ENCODE measurements at places on chromosomes 3 and 15.

GRCh38 chr3:42937334-42937733 lies 31.4 kb downstream of the ZNF662 start:
- DNase-seq = no peak

DNA sequence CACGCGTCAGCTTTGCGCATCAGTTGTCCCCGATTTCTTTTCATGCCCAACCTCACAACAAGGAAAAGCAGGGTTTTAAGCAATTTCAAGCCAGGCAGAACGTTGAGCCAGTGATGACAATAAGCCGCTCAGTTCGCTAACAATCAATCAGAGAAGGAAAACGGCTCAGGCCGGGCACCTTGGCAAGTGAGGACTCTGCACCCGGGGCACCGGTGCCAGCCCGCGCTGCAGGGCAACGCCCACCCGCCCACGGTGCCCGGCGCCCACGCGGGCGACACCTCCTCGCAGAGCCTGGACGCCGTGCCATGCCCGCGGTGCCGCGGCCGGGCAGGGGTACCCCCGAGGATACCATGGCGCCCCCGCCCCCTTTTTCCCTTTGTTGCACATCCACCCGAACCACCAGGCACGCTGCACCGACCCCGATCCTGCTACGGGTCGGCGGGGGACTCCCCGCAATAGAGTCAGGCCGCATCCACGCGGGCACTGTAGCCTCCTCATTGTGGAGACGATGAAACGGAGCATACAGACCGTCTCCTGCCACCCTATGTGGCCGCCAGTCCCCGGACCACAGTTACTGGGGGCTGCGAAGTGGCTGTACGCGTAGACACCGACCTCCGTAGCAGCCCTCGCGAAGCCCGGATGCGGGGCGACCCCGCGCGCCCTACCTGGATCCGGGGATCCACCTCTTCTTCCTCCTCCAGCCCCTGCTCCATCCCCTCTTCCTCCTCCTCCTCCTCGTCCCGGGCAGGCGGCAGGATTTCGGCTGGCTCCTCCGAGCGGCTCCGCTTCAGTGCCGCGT lies 581 bp downstream of the SH3BP5 start:
- DNase-seq = peak; percentile 25

DNA sequence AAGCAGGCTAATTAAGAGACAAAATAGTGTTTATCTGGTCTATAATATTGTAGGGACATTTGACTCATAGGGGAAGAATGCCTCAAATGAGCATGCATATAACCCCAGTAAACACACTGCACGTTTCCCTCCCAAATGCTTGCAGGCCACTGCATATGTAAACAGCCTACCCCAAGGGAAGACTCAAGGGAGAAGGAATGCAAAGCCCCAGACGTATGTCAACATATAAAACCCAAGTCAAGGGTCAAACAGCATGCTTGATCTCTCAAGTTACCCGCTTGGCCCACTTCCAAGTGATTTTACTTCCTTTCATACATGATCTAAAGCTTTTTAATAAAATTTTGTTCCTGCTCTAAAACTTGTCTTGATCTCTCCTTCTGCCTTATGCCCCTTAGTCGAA lies 1090.0 kb downstream of the OTOL1 start:
- peak; percentile 14 for DNase-seq

DNA sequence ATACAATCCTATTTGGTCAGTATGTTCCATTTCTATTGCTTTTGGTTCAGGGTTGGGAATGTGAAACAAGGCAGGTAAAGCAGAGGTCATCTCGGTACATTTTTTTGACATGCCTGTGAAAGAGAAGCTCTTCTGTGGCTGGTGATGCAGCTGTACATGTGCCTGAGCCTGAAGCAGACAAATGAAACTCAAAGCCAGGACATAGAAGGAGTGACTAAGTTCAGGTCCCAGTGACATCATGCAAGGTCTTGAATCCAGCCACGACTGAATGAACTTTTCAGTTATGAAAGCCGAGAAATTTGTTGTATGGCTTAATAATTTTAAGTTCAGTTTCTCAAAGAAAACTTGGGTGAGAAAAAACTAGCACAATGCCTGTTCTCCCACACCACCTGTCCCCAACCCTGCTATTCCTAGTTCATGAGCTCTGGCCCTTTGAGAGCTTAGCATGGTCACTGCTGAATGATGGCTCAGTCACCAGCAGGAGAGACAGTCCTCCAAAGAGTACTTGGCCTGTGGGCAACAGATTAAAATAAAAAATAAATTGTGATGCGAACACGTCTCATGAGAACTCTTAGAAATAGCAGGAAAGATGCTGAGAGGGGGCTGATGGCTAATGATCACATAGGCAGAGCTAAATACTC lies 600.2 kb upstream of the GRM7 start:
- no peak for DNase-seq

DNA sequence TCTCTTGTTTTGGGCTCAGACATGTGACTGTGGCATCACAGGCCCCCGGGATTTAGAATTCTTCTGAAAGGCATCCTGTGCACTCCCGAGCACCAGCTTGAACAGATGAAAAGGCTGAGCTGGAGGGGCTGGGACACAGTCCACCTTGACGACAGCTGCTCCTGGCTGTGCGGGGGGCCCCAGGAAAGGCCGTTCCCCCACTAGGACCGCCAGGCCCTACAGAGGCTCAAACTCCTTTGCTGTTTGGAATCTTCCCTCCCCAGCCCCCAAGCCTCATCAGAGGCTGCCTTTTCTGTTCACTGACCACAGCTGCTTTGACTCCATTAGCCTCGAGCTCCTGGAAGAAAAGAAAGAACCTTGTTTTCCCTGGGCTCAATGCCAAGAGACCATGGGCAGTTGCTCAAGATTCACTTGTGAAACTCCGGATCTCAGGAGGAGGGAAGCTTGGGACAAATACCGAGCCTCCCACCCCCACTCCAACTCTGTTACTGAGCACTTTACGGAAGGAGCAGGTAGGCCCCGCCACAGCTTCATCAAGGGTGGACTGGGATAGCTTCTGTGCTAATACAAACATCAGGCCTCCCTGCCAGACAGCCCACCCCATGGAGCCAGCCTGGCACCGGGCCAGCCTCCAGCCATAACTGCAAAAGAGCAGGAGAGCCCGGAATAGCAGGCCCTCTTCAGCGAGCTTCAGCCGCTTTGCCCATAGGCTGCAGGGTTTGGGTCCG lies 15.7 kb downstream of the CIDEC start:
- DNase-seq = peak; percentile 61

DNA sequence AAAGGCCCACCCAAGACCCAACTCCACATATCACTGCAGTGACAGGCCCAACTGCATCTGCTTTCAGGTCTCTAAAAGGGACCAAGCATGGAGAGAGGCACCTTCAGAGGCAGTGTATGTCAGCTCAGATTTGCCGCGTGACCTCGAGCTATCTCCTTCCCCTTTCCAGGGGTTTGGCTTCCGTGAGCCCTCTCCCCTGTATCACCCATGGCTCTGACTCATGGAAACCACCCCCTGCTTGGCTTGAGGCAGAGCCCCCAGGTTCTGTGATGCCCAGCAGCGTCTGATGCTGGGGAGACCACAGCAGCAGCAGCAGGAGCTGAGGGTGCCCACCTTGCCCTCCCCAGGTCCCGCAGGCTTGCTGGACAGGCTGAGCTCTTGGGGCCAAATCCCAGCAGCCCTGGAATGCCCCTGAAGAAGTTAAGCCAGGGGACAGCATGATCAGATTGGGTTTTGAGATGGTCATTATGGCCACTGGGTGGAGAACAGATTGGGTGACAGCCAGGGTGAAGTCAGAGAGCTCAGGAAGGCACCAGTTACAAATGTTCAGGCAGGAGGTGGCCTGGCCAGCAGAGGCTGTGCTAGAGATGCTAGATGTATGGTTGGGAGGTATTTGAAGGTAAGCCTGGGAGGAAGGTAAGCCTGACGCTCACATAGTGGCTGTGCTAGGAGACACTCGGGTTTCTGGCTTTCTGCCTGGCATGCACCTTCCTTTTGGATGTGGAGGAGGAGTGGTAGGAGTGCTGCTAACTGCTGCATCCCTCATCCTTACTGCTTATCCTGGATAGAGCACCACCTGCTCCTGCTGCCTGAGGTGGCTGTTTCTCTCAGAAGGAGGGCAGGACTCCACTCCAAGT lies 42.9 kb downstream of the FGD5 start:
- DNase-seq = no peak

GRCh38 chr15:96355568-96356187 lies 25.2 kb downstream of the NR2F2 start:
- no peak for DNase-seq

DNA sequence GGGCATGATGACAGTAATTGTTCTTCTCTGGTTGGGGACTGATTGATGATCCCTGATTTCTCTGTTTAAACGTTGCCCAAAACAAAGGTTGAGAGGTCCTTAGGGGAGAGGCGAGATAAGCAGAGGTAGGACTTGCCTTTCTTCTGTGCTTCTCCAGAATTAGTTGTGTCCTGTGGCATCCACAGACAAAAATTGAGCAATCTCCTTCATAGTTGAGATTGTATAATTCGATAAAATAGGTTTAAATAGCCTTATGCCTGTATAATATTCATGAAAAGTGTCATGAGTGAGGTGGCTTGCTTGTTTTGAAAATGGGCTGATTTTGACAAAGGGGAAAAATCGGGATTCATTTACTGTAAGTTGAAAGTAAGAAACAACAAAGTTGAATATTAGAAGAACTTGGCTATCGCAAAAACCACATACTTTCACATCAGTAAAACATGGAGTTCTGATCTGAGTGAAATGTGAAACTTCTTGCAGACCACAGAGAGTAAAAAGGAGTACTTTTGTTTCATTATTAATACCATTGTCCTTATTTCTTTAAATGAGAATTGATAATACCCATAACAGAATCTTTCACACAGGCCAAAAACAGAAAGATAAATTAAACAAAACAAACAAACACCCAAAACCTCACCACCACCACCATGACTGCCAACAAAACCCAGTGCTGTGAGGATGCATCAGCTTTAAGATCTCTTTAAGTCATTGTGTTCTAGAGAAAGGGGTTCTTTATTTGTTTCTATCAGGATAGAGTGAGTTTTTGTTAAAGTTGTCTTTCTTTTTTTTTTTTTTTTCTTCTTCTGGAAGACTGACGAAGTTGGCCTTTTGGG lies 155.7 kb downstream of the LPP start:
- no peak for DNase-seq

GRCh38 chr3:84601303-84601702 lies 357.5 kb upstream of the CADM2 start:
- DNase-seq = peak; percentile 95

DNA sequence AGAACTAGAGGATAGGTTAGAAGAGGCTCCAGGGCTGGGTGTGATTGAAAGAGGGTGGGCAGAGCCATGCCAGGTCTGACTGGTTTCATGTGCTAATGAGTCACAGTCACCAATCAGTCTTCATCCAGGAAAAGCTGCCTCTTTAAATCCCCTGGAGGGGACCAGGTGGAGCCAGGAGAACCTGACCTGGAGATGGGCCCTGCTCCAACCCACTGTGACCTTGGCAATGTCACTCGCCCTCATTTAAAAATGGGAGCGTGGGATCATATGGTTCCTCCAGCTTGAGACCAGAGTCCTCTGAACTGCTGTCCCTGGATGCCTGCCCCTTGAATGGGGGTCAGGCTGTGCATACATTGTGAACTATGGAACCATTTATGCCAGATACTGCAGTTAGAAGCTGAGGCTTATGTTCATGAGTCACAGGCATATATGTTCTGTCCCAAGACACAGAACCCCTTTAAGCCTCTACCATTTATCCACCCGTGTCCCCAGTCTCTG lies 23.0 kb downstream of the HES1 start:
- no peak for DNase-seq

DNA sequence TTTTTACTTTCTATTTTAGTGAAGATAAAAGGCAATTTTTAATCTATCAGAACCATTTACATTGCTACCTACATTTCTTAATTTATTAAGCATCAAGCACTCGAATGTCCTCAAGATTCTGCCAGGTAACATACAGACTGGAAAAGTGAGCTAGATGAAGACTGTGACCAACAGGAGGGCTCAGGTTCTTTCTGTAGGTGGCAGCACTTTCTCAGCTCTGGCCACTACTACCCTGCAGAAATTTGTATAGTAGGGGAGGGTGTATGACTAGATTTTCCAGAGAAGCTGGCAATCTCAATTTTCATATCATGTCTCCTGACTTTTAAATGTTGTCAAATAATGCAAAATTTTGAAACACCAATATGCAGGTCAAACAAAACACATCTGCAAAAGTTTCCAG lies 165.0 kb upstream of the SUCLG2 start:
- DNase-seq = peak; percentile 26

- DNase-seq = no peak
Measured at GRCh38 chr3:122572940-122573412, 4.5 kb upstream of the PARP15 start.

Measured in NCI-H524 (cell line).